ENCODE measurements at places on chromosomes 5 and 9.
A peak's percentile ranks its signal among the peaks of the same experiment; 100 is the strongest.

DNA sequence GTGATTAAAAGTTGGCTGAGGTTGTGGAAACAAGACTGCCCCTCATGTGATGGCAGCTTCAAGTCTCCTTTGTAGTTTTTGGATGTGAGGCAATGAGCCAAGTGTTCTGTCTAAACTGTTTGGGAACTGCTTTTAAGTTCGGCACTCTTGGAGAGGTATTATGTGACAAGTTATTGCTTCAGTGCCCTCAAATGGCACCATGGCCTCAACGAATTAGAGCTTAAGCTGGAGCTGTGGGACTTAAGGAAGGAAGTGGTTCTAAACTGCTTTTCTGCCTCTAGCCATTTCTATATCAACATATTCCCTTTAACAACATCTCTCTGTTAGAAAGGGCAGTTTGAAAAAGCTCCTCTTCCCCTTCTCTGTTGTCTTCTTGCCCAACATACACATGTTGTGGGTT is 227.7 kb downstream of the RFK start:
- DNase-seq = no peak

GRCh38 chr5:142015781-142016533 is 3.1 kb upstream of the GNPDA1 start:
- DNase-seq = no peak

GRCh38 chr5:19555876-19556275 is 432.1 kb downstream of the CDH18 start:
- DNase-seq = no peak

- no peak for DNase-seq
Observed at GRCh38 chr5:35026941-35027340, 20.8 kb downstream of the AGXT2 start.

DNA sequence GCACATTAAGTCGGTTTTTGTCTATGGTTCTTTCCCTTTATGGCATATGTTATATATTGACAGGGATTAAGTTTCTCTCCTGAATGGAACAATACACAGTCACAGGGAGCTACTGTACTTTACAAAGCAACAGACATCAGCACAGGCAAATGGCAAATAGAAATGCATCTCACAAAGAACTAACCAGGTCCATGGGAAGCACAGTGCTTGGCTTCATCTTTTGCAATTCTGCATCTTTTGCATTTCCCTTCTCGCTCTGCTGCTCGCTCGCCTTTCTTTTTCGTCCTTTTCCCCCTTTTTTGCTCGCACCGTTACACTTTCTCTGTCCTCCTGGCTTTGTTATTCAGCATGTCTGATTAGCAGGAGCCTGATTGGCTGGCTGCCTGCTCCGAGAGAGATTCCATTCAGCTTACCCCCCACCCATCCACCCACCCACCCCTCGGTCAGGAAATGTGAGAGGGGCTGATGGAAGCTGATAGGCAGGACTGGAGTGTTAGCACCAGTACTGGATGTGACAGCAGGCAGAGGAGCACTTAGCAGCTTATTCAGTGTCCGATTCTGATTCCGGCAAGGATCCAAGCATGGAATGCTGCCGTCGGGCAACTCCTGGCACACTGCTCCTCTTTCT is at the start of gene ADAMTSL1:
ADAMTSL1 (plus strand) TSS at position 502 of the 628 bp plus-strand sequence; CDS start at position 582, 80 bp downstream.
- DNase-seq = no peak

GRCh38 chr5:132190161-132190817 is 37.4 kb downstream of the P4HA2 start:
- peak; percentile 51 for DNase-seq
